Osteoblast (primary cell): ENCODE measurements at places on chromosomes 11 and 22. TPM values are rescaled to one million over a fixed set of nuclear protein-coding genes. Genes with fewer than 3 reads are reported as not detected.

The GNG3 gene
- not detected in 2 replicates for total RNA-seq

The PHRF1 gene
- 23.9 and 27.5 TPM in 2 replicates for total RNA-seq

The MCHR1 gene
- 0.59 TPM in 1 of 2 replicates, not detected in the other for total RNA-seq

The KRTAP5-5 gene
- total RNA-seq = not detected in 2 replicates

The LRRC10B gene
- under 0.01 TPM in 2 replicates for total RNA-seq

The SMTNL1 gene
- total RNA-seq = not detected in 2 replicates

The ZP1 gene
- total RNA-seq = under 0.01 and 0.36 TPM in 2 replicates

The VPREB1 gene
- not detected in 2 replicates for total RNA-seq

The SMDT1 gene
- 4.7 and 7.7 TPM in 2 replicates for total RNA-seq

The IFITM1 gene
- 48.6 and 64.4 TPM in 2 replicates for total RNA-seq

The PLCB3 gene
- total RNA-seq = 25.3 and 25.6 TPM in 2 replicates

The IGLL5 gene
- total RNA-seq = not detected in 2 replicates

The KDM4D gene
- 0.72 and 0.88 TPM in 2 replicates for total RNA-seq

The DDT gene
- 80.3 and 83.4 TPM in 2 replicates for total RNA-seq

The SDHD gene
- 100 and 119 TPM in 2 replicates for total RNA-seq

The PDGFB gene
- under 0.01 TPM in 1 of 2 replicates, not detected in the other for total RNA-seq

The PKP3 gene
- total RNA-seq = 0.88 and 2.5 TPM in 2 replicates

The APOA5 gene
- under 0.01 TPM in 1 of 2 replicates, not detected in the other for total RNA-seq

The LMO1 gene
- not detected in 2 replicates for total RNA-seq

The OR51F1 gene
- total RNA-seq = not detected in 2 replicates

The SLC22A12 gene
- not detected in 2 replicates for total RNA-seq

The NLRP14 gene
- total RNA-seq = under 0.01 TPM in 1 of 2 replicates, not detected in the other

The ACTN3 gene
- under 0.01 TPM in 1 of 2 replicates, not detected in the other for total RNA-seq

The OR52H1 gene
- total RNA-seq = 0.29 and 0.36 TPM in 2 replicates
